ENCODE measurements at places on chromosomes 16 and 17. TPM values are rescaled to one million over a fixed set of nuclear protein-coding genes. Genes with fewer than 3 reads are reported as not detected.

The PLA2G10 gene
- not detected for total RNA-seq

The MILR1 gene
- 0.45 TPM for total RNA-seq

The TSPOAP1 gene
- 9.4 TPM for total RNA-seq

The TP53TG3D gene
- total RNA-seq: not detected

The SEZ6L2 gene
- 0.98 TPM for total RNA-seq
